Glomerular endothelial cell (primary cell): ENCODE measurements at places on chromosomes 13 and 19. TPM values are rescaled to one million over a fixed set of nuclear protein-coding genes. Genes with fewer than 3 reads are reported as not detected.

TEKTIP1 gene
- total RNA-seq = not detected in 2 replicates

S1PR5 gene
- 0.88 TPM in 1 of 2 replicates, not detected in the other for total RNA-seq

CELF5 gene
- total RNA-seq = 0.41 TPM in 1 of 2 replicates, not detected in the other

MAST1 gene
- total RNA-seq = 0.64 and 3.2 TPM in 2 replicates

CPAMD8 gene
- 3.4 and 4.4 TPM in 2 replicates for total RNA-seq

PRODH2 gene
- not detected in 2 replicates for total RNA-seq
